Activated T-helper 1 cell treated with anti-CD3 and anti-CD28 coated beads, Interleukin-2, amount 50 U/mL, for 16 hours (primary cell): ENCODE measurements at places on chromosomes 3 and 15.
A peak's percentile ranks its signal among the peaks of the same experiment; 100 is the strongest.

GRCh38 chr3:106707347-106707746, 669.9 kb upstream of the CCDC54 start:
- DNase-seq, result no peak

- DNase-seq, result no peak
Observed at GRCh38 chr3:188855675-188856074, 316.1 kb upstream of the TPRG1 start.

- no peak for DNase-seq
Observed at GRCh38 chr3:182740710-182741109, 52.6 kb upstream of the ATP11B start.

GRCh38 chr3:49803465-49804140, 542 bp downstream of the INKA1 start:
- peak; percentile 17 for DNase-seq

DNA sequence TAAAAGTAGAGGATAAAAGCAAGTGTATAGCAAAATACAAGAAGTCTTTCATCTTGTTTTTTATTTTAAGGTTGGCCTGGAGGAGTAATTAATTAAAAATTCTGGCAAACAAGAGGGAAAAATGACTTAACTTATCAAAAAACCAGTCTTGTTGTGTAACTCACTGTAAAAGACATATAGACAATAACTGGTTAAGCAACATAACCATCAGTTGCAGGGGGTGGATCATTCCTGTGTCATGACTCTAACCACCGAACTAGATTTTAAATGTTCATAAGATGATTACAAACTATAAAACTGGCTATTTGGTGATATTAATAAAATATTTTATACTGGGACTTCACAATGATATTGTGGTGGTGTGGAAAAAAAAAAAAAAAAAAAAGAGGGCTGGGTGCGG, 130.6 kb downstream of the STAG1 start:
- no peak for DNase-seq

DNA sequence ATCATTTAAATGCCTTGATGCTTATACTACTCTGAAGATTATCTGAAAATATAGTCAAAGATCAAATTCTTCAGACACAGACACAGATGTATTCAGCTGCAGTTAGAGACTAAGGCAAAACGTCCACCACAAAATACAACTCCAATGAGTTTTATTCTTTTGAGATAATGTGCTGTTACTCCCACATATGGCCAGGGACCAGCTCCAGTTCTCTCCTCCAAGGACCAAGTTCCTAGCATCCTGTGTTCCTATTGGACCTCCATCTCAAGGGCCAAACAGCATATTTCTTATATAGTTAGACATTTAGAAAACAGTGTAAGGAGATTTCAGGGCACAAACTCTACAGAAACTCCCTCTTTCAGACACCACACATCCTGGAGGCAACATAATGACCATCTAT, 27.1 kb downstream of the IP6K1 start:
- DNase-seq, result no peak

- no peak for DNase-seq
Observed at GRCh38 chr15:67732671-67733374, 92.5 kb upstream of the SKOR1 start.

DNA sequence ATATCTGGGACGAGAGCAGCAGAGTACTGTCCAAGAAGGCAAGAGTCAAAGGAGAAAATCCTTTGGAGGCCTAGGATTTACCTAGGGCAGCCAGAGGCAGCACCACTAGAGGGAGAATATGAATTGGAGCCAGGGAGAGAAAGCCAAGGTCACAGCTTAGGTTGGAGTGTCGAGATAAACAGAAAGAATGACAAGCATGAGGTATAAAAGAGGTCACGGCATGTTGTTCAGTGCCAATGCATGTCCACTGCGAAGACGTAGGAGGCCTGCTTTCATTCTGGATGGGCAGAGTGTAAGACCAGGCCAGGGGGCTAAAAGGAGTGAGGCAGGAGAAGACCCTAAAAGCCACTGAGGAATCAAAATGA, 47.2 kb downstream of the THBS1 start:
- DNase-seq, result no peak

DNA sequence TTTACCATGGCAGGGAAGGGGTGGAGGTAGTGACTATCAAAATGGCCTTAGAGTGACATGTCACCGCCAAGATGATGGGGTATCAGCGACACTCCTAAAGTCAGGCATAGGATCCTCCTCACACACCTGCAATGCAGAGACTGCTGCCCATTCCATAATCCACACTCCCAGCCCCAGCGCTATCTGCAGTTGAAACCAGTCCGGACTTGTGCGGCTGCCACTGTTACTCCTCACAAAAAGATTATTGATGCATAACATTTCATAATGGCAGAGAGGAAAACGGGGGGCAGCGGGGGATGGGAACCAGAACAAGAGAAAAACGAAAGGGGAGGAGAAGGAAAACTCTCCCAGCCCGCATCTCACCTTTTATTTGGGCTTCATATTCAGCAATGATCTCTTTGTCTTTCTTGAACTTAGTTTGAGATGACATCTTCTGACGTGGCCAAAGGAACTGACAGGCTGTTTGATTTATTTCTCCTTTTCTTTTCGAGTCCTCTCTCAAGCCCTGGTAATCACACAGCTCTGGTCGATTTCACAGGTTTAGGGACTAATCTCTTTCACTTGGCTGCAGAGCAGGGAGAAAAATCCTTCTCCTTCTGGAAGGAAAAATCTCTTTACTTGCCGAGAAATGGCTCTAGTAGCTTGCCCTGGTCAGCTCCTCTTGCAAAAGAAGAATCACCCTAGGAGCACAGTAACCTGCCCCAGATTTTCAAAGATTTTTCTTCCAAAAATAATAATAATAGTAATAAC, 749 bp downstream of the SRGAP3 start:
- no peak for DNase-seq

GRCh38 chr15:98953000-98953787, 54.4 kb downstream of the PGPEP1L start:
- DNase-seq, result no peak

DNA sequence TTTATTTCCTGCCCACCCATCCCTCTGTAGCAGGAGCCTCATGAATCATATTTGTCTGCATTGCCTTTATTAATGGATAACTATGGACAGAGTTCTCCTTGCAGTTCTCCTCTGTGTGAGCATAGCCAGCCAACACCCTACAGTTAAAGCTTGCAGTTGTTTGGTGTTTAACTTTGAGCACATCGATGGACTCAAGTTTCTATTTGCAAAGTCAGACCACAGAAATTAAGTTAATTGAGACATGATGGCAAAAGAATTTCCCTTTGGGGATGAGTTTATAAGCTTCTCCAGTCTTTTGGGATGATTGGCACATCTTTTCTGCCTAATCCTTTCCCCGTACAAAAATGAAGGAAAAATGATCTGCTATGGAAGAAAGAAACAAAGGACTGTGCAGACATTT, 398.9 kb upstream of the THBS1 start:
- no peak for DNase-seq

DNA sequence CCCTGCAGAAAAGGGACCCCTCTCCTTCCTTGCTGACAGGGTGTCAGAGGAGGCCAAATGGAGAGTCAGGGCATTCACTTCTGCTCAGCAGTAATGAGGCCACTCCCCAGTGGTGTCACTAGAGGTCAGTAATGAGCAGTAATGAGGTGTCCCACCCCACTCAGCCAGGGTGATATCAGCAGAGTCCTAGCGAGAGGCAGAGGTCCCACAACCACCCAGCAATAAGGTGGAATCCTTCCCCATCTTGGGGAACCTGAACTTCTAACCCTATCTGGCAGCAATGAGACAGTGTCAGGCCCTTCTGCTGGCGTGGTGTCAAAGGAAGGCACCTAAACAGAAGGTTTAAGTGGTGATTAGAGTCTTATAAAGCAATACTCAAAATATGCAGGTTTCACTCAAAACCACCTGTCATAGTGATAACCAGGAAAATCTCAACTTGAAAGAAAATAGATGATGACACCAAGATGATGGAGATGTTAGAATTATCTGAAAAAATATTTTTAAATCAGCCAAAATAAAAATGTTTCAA, 12.9 kb downstream of the OCA2 start:
- DNase-seq, result no peak

- no peak for DNase-seq
Observed at GRCh38 chr3:146033950-146034349, 127.0 kb downstream of the PLOD2 start.

DNA sequence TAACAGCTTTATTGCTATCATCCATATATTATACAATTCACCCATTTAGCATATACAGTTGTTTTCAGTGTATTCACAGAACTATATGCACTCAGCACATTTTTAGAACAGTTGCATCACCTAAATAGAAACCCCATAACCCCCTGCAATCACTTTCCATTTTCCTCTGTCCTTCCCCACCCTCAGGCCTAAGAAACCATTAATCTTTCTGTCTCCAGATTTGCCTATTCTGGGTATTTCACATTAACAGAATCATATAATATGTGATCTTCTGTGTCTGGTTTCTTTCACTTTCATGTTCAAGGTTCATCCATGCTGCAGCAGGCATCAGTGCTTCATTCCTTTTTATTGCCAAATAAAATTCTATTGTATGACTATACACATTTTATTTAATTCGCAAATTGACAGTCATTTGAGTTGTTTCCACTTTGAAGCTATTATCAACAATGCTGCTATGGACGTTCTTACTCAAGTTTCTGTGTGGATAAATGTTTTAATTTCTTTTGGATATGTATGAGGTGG, 39.8 kb downstream of the ADAMTS17 start:
- DNase-seq, result no peak

DNA sequence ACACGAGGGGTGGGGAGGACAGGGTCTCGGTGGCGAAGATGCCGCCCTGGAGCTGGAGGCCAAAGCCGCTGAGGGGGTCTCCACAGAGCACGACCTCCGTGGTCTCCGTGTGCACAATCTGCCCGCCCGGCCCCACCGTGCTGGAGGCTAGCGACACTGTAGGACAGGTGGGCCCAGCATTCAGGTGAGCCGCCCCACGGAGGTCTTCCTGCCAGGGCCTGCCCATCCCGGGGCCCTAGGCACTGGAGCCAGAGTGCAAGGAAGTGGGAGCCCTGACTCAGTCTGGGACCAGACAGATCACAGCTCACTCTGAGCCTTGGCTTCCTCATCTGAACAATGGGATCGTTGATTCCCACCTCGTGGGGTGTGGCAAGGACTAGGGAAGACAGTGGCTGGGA, 25.8 kb downstream of the GRIP2 start:
- no peak for DNase-seq

DNA sequence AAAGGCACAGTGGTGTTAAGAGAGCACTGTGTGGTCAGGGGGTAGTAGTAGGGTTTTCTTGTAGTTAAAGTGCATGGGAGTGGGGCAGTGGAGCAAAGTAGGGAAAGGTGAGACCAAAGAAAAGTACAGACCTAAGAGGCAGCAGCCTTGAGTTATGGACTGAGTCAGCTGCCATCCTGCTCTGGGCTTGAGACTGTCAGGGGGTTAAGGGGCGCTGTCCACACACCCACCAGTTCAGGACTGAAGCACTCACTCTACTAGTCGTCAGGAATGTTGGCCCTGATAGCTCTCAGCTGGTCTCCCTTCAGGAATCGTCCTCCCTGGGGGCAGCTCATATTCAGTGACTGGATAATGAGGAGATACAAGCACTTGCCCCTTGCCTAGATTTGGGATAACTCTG, 7.9 kb downstream of the CCR4 start:
- no peak for DNase-seq

- DNase-seq, result no peak
Observed at GRCh38 chr15:85314633-85315032, 65.8 kb upstream of the AKAP13 start.

- DNase-seq, result no peak
Observed at GRCh38 chr3:156334841-156335545, 214.6 kb downstream of the KCNAB1 start.

- no peak for DNase-seq
Observed at GRCh38 chr3:153137626-153138025, 24.4 kb upstream of the RAP2B start.

GRCh38 chr3:71218508-71218907, 365.0 kb downstream of the FOXP1 start:
- DNase-seq, result no peak

- no peak for DNase-seq
Observed at GRCh38 chr3:170128259-170128976, 53.1 kb downstream of the PHC3 start.

DNA sequence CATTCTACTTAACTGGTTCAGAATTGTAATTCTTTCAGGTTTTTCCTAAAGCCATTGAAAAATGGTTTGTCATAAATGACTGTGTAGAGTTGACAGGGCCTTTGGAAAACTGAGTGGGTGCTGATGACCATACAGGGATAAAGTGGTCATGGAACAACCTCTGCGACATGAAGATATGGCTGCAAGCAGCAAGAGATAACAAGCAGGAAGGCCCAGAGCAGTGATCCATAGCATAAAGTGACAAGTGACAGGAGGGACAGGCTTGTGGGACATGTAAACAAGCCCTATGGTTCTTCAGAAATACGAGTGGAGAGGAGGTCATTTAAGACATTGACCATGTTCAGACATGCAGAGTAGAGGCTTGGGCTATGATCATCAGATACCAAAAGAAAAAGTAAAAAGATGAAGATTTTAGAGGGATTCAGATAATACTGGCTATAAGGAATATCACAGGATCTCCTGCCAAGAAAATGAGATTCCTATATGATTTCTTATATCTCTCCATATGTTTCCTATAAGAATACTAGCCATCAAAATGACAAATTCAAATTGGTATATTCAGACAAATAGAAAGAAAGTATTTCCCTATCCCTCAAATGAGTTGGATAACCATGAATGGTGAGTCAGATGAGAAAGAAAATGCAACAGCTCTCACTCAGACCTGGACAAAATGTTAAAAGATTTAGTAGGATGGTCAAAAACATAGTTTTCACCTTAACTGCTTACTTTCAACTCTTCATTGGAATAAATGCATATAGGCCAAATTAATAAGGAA, 827.6 kb upstream of the CFAP20DC start:
- no peak for DNase-seq

DNA sequence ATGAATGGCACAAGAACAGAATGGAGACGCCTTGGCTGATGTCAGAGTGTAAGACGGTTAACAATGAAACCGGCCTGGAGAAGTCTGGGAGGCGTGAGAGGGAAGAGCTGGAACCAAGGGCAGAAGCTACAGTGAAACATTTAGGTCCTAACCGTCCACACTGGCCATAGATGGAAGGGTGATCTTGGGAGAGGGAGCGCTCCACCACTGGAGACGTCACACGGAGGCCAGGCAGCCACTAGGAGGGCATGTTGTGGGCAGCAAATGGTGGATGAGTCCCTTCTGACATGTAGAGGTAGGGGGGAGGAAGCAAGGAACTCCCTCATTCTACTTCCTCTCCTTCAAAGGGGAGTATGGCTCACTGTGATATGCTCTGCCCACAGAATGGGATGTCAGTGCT, 23.8 kb downstream of the FEM1B start:
- no peak for DNase-seq

- no peak for DNase-seq
Observed at GRCh38 chr3:187677604-187678003, 7.4 kb upstream of the SST start.

- no peak for DNase-seq
Observed at GRCh38 chr15:90259524-90259923, 5.9 kb upstream of the NGRN start.

GRCh38 chr15:85312486-85312885, 67.9 kb upstream of the AKAP13 start:
- DNase-seq, result no peak

GRCh38 chr3:58531956-58532355, 5.0 kb downstream of the ACOX2 start:
- no peak for DNase-seq

- no peak for DNase-seq
Observed at GRCh38 chr3:102466001-102466400, 31.2 kb downstream of the ZPLD1 start.
